ENCODE measurements at places on chromosomes 3 and 15.
A peak's percentile ranks its signal among the peaks of the same experiment; 100 is the strongest.

GRCh38 chr3:58899159-58899952 lies 150.5 kb downstream of the CFAP20DC start:
- DNase-seq = peak; percentile 84

GRCh38 chr15:61090386-61091288 lies 138.5 kb downstream of the RORA start:
- no peak for DNase-seq

- DNase-seq = no peak
Observed at GRCh38 chr3:193630005-193630404, 37.0 kb downstream of the OPA1 start.

GRCh38 chr3:160098261-160098908 lies 109.8 kb downstream of the IL12A start:
- DNase-seq = no peak

DNA sequence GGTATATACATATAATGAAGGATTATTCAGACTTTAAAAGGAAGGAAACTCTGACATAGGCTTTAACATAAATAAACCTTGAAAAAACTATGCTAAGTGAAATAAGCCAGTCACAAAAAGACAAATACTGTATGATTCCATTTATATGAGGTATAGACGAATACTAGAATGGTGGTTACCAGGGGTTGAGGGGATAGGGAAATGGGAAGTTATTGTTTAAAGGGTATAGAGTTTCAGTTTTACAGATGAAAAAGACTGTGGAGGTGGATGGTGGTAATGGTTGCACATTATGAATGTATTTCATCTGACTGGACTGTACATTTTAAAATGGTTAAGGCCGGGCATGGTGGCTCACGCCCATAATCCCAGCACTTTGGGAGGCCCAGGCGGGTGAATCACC lies 41.7 kb downstream of the FRMD5 start:
- DNase-seq = no peak

DNA sequence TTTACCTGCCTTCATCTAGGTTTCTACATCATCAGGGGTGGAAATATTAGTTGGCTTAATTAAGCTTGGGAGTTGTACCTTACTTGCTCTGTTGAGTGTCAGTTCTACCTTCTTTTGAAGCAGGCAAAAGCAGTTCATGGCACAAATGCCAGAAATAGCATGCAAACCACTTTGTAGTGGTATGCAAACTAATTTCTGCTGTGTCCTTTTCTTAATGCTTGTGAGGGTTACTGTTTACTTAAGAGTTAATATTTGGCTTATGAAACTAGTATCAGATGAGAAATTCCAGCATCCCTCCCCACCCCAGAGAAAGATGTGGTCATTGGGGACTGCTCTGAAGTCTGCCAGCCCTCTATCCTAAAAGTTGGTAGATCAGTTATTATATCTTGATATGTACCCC lies 7.1 kb downstream of the ATP2C1 start:
- DNase-seq = no peak

- DNase-seq = no peak
Observed at GRCh38 chr15:71079208-71080044, 35.8 kb upstream of the THSD4 start.

DNA sequence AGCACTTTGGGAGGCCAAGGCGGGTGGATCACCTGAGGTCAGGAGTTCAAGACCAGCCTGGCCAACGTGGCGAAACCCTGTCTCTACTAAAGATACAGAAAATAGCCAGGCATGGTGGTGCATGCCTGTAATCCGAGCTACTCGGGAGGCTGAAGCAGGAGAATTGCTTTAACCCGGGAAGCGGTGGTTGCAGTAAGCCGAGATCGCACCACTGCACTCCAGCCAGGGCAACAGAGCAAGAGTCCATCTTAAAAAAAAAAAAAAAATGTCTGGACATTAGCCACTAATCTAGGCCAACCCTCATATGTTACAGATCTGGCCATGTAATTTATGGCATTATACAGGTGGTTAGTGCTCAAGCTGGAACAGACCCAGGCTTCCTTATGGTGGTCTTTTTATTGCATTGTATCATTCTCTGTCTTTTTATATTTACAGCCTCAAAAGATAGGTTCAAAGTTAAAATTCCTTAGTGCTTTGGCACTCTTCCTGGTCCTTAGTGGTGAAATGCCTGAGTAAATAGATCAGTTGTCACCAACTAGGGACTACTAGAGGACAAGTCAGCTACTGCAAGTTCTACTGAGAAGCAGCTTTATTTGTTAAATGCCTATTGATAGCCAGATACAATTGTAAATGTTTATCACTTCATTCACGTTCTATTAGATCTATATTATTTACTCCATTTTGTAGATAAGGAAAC lies 16.0 kb downstream of the STARD9 start:
- DNase-seq = no peak

- DNase-seq = peak; percentile 73
Observed at GRCh38 chr15:84715441-84716035, 401 bp downstream of the SEC11A start.

- DNase-seq = no peak
Observed at GRCh38 chr15:40764629-40765103, 798 bp downstream of the GCHFR start.

- DNase-seq = peak; percentile 86
Observed at GRCh38 chr15:42608110-42608531, 32.7 kb downstream of the STARD9 start.

- DNase-seq = no peak
Observed at GRCh38 chr3:43455233-43455632, 166.6 kb downstream of the ANO10 start.

DNA sequence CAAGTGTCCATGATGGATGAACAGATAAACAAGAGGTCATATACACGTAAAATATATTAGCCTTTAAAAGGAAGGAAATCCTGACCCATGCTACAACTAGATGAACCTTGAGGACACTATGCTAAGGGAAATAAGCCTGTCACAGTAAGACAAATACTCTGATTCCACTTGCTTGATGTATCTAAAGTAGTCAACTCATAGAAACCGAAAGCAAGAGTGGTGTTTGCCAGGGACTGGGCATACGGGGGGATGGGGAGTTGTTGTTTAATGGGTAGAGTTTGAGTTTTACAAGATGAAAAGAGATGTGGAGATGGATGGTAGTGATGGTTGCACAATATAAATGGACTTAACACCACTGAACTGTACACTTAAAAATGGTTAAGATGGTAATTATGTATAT lies 65.4 kb downstream of the C3orf70 start:
- DNase-seq = no peak

- no peak for DNase-seq
Observed at GRCh38 chr15:66560856-66561525, 4.8 kb downstream of the LCTL start.

- peak; percentile 57 for DNase-seq
Observed at GRCh38 chr15:90101130-90101968, 919 bp downstream of the IDH2 start.

- DNase-seq = no peak
Observed at GRCh38 chr3:50364573-50365079, 5.3 kb upstream of the TMEM115 start.

DNA sequence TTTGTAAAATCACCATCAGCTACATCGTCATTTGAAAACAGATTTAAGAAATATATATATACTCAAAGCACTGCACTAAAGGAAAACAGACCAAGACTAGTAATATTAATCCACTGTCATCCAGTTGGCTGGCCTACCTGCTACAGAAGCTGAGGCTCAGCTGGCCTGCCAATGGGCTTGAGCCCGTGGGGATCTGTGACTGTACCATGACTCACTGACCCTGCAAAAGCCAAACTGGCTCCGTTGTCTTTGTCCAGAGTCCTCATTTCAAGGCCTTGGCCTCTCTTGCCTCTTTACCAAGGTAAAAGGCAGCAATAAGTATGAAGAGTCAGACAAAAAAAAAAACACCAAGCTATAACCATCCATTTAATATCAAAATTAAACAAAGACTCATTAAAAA lies 463.5 kb upstream of the RASGRP1 start:
- no peak for DNase-seq

DNA sequence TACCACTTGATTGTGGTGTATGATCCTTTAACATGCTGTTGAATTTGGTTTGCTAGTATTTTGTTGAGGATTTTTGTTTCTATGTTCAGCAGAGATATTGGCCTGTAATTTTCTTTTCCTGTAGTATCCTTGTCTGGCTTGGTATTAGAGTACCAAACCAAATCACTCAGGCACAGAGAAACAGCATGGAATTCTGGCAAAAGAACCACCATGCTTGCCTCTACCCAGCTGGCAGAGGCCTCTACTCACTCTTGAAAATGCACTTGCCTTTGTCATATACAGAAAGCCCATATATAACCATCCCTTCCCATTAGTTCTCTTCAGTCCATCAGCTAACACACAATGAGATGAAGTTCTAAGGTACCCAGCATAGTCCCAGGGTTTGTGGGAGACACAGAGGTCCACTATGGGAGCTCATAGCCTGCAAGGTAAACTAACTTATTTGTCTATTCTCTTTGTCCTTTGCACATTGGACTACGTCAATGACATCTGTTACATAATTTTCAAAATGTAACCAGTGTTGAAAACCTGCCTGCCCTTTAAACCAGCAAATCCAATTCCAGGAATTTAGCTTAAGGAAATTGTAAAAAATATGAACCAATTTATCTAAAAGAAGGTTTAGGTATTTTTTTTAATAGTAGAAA lies 82.1 kb upstream of the POMGNT2 start:
- DNase-seq = no peak

GRCh38 chr3:162719684-162720341 lies 1223.2 kb downstream of the OTOL1 start:
- no peak for DNase-seq

GRCh38 chr3:143751643-143752178 lies 96.6 kb downstream of the SLC9A9 start:
- peak; percentile 43 for DNase-seq

DNA sequence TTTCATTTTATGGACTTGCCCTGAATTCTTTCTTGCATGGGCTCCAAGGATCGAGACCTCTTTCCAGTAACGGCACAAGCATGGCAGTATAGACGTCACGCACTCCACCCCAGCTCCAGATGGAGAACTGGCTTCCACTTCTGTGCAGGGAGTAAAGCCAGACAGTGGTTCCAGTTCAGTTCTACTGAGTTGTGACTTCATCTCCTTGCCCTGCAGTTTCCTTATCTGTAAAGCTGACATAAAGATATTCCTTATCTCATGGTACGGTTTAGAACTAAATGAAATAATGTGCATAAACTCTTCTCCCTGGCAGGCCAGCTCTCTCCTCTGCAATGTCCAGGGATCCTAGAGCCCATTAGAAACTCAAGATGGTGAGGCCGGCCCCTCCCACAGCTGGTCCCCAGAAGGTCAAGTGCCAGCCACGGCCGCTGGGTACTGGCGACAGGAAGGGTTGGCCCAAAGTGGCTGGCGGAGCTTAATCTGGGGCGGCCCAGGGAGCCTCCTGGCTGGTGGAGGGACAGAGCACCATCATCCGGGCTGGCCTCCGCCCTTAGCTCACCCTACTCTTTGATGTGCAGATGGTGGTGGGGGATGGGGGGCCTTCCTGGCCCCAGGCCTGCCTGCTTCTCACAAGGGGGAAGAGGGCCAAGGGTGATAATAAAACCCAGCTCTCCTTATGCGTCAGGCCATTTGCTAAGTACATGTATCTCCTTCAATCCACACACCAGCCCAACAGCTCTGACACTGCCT lies 7.2 kb downstream of the MESP2 start:
- DNase-seq = no peak

GRCh38 chr3:86930181-86930580 lies 60.8 kb downstream of the VGLL3 start:
- DNase-seq = no peak

- DNase-seq = no peak
Observed at GRCh38 chr3:166303681-166304080, 466.5 kb upstream of the BCHE start.

DNA sequence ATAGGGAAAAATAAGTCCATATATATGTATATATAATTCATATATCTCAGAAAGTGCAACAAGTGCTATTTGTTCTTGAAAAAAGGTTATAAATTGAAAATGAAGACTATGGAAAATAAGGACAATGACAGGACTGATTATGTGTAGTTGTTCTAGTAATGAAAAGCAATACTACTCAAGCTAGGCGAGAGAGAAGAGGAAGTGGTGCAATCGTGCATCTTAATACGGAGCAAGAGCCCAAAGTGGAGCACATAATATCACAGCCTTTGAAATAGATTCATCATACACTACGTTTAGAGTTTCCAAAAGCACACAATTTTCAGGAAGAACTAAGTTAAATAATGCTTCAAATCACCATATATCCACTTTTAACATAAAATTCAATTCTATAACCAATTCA lies 87.9 kb downstream of the ULK4 start:
- no peak for DNase-seq

DNA sequence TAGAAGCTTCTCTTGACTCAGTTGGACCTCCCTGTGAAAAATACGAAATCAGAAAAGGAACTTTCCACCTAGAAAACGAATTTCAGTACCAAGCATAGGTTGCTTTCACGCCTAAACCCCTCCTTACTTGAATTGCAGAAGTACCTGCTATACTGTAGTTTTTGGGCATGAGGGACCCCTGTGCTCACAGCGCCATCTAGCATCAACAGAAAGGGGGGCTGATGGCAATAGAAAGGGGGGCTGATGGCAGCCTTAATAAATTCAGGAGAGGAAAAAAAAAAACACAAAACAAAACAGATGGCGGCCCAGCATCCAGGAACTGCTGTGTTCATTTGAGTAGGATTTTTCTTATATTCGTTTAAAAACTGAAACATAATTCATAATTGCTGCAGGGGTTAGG lies 96.7 kb downstream of the NPAP1 start:
- no peak for DNase-seq

DNA sequence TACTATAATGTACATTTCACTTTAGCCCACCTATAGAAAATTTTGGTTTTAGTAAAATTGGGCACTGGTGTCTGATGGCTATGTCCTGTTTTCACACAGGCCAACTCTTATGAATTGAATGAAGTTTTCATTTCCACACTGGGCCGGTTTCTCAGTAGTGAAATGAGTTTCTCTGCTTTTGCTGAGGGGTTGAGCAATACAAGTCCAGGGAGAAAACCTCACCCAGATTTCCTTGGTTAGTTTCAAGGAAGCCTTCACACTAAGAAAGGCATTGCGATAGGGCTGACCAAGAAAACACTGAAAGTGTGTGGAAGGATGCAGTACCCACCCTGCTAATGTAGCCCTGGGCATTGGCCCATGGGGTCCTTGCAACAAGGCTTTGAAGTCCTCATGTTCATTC lies 331.5 kb upstream of the CFAP20DC start:
- no peak for DNase-seq

DNA sequence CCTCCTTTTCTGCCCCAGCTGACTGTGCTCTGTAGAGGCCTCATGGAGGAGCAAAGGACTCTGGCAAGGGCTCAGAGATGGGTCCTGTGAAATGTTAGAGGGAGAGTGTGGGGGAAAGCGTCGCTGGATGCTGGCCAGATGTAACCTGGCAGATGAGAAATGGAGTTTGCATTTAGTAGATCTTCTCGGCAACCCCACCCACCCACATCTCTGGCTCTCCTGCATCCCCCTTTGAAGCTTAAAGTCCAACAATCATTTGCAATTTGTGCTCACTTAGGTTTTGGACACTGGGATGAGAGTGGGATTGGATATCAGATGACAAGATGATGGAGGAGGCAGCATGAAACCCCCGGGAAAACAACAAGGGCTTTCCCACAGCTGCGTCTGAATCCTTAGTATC lies 523.6 kb upstream of the MCTP2 start:
- no peak for DNase-seq

- no peak for DNase-seq
Observed at GRCh38 chr15:78878356-78878755, 5.7 kb downstream of the MORF4L1 start.

Measured in activated CD8-positive, alpha-beta T cell treated with anti-CD3 and anti-CD28 coated beads for 36 hours (primary cell).